ENCODE measurements at places on chromosomes 7 and 10.

DNA sequence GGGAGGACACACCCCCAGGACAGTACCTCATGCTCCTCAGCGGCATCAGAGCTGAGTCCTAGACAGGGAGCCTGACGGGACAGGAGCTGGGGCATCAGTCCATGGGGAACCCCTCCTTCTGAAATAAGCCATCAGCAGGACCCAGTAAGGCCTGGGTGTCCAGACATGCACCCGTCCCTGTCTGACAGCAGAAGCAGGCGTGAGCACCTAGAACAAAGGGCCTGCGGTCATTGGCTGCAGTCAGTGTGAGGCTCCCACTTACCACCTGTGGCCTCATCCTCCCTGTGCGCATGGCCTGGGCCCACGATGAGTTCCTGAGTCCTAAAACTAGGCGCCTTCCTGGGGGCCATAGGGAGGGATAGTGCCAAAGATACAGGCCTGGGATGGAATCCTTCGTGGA lies 484.7 kb downstream of the PTPRN2 start:
- no peak for DNase-seq

- DNase-seq = no peak
Observed at GRCh38 chr10:75470901-75471300, 39.5 kb downstream of the LRMDA start.

- DNase-seq = no peak
Observed at GRCh38 chr7:110090110-110090820, 1000.7 kb upstream of the LRRN3 start.

DNA sequence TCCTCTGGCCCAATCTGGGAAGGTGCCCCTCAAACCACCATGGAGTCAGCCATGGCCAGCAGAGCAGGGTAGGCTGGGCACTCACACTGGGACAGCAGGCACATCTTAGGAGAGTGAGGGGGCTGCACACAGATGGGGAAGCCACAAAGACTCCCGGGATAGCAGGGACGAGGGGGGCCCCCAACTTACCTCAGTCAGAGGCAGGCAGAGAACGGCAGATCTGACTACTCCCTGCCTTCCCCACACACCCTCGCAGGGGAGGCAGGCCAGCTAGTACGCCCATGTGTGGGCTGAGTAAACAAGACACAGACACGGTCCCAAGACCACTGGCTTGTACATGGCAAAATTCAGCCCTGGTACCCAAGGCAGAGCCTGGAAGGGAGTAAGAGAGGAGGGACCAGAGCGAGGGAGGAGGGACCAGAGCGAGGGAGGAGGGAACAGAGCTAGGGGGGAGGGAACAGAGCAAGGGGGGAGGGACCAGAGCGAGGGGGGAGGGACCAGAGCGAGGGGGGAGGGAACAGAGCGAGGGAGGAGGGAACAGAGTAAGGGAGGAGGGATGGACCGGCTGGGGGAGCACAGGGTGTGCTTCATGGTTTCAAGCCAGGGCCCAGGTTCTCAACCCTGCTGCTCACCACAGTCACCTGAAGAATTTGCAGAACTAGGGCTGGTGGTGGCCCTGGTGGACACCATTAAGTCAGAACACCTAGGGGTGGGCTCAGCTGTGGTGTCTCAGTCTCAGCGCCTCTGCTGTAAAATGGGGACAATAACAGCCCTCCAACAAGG lies 73.8 kb downstream of the RGS10 start:
- no peak for DNase-seq

- DNase-seq = no peak
Observed at GRCh38 chr10:25180801-25181200, 6.0 kb downstream of the GPR158 start.
